ENCODE measurements at places on chromosomes 12 and 14. TPM values are rescaled to one million over a fixed set of nuclear protein-coding genes. Genes with fewer than 3 reads are reported as not detected.

GRCh38 chr14:37203423-37203822 lies 5.7 kb downstream of the MIPOL1 start:
- no peaks in the 10 kb centered on the region for H3K27me3 ChIP-seq
- no peak overlapping the region for H3K27ac ChIP-seq
- DNase-seq: no peak
- H3K4me1 ChIP-seq: peaks cover 6% of the 10 kb centered on the region
- H3K4me3 ChIP-seq: no peak overlapping the region

DNA sequence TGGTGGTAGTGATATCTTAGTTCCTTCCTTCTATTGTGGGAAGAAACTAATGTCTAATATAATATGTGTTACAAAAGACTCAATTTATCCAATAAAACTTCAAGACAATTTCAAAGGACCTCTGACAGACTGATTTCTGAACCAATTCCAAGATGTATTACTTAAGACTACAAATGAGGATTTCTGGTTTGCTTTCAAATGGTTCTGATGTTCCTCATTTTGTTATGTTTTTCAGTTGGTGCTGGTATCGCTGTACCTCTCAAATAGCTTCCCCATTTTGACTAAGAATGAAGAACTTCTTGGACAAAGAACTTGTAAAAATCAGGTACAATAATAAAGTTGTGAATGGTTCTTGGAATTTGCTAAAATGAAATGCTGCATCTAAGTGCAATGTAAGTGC lies 19.4 kb upstream of the MBIP start:
- no peak for DNase-seq
- no peak overlapping the region for H3K4me3 ChIP-seq
- H3K4me1 ChIP-seq: no peaks in the 10 kb centered on the region
- H3K27me3 ChIP-seq: peaks cover 13% of the 10 kb centered on the region
- H3K27ac ChIP-seq: no peak overlapping the region

- DNase-seq: no peak
- no peak overlapping the region for H3K4me3 ChIP-seq
- H3K27ac ChIP-seq: no peak overlapping the region
- peaks cover 4% of the 10 kb centered on the region for H3K4me1 ChIP-seq
Observed at GRCh38 chr12:108972358-108972757, 48.5 kb downstream of the SVOP start.

- peaks cover 4% of the 10 kb centered on the region for H3K4me1 ChIP-seq
- no peaks in the 10 kb centered on the region for H3K36me3 ChIP-seq
Observed at GRCh38 chr14:104313674-104314073, 175.3 kb downstream of the KIF26A start.

DNA sequence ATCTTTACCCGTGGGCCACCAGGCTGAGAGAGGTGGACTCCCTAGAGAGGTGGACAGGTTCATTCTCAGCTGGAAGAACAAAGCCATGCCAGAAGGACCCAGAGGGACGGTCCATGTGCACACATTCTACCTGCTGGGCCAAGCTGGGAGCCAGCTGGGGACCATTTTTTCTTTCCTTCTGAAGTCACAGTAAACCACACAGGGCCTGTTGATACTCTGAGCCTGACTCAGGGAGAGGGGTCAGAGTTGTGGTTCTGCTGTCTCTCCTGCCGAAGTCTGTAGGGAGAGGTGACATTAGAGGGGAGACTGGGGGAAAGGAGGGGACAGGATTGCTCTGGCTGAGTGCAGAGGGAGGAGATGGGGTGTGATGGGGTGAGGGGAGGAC lies 148.6 kb downstream of the TSPAN9 start:
- no peak for DNase-seq
- H3K27ac ChIP-seq: peak overlapping the region; percentile 13
- H3K4me1 ChIP-seq: peaks cover 87% of the 10 kb centered on the region
- H3K4me3 ChIP-seq: no peak overlapping the region
- H3K36me3 ChIP-seq: peaks cover 6% of the 10 kb centered on the region

The TOMM20L gene
- not detected for total RNA-seq

Data from left ventricle myocardium inferior (tissue), 1 donor.